ENCODE measurements at places on chromosomes 12 and 14.

GRCh38 chr12:96048393-96048969 lies 13.1 kb upstream of the LTA4H start:
- no peak for DNase-seq

DNA sequence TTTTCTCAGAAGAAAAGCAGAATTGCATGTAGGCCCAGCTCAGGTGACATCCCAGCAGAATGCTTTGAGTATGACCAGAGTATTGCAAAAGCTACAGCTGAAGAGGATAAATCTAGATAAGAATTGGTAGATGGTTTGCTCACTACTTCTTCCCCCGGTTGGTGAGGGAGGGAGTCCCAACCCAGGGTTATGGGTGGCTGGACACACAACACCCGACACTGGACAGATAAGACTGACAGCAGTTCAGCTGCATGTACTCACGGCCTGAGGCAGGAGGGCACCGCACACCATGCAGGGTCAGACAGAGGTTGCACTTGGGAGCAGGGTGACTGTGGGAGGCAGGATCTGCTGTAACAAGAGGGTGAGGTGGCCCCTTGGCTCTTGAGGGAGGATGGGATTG lies 1.7 kb upstream of the CLEC4C start:
- DNase-seq: no peak

DNA sequence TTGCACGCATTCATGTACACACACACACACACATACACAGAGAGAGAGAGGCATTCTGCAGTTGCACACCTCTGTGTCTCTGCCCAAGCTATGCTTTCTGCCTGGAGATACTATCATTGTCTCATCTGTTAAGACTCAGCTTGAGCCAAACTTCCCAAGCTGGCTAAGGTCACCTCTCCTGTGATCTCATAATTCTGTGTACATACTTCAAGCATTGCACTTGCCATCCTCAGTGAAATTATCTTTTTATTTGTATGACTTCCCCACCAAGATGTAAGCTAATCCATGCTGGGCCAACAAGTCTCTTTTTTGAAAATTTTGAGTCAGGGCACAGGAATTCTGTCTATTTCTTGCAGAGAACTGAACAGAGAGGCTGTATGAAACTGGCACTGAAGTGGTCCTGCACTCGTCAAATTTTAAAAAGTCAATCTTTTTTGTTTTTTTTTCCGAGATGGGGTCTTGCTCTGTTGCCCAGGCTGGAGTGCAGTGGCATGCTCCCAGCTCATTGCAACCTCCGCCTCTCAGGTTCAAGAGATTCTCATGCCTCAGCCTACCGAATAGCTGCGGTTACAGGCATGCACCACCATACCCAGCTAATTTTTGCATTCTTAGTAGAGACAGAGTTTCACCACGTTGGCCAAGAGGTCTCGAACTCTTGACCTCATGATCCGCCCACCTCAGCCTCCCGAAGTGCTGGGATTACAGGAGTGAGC lies 44.3 kb downstream of the TMTC1 start:
- no peak for DNase-seq

- no peak for DNase-seq
These were observed 185.2 kb downstream of the ACSS3 start for GRCh38 chr12:81263072-81263471.

DNA sequence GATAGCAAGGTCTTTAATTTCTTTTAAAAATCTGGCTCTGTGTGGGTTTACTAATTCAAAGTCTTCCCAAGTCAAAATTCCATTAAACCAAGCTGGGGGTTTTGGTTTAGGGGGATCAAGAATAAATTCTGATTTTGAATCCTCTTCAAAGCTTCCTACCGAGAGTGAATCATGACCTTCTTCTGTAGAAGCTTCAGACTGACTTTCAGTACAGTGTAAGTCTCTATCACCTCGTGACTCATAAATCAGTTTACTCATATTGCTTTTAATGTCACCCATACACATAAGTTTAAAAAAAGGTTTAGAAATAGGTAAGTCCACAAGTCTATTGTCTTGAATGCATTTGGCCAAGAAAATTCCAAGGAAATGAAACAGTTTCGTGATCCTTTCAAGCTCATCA lies 80.6 kb upstream of the STRN3 start:
- DNase-seq: no peak

DNA sequence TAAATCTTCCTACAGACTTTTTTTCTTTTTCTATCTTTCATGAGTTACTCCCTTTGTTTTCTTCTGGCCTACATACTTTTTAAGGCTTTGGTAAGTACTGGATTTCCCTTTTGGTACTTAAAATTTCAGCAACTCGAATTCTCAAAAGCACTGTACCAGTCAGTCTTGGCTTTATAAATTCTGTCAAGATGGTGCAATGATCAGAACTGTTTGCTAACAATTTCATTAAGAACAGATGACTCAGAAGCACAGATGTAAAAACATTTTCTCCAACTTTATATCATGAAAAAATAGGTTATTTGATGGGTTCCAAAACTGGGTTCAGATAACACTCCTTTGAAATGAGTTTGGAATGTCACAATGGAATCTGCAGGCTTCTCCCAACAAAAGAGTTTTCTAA lies 1961.8 kb upstream of the FLRT2 start:
- no peak for DNase-seq

- no peak for DNase-seq
These were observed 28.2 kb downstream of the P2RX4 start for GRCh38 chr12:121238086-121238485.

- DNase-seq: no peak
These were observed 8.3 kb upstream of the OR11H6 start for GRCh38 chr14:20215196-20215595.

DNA sequence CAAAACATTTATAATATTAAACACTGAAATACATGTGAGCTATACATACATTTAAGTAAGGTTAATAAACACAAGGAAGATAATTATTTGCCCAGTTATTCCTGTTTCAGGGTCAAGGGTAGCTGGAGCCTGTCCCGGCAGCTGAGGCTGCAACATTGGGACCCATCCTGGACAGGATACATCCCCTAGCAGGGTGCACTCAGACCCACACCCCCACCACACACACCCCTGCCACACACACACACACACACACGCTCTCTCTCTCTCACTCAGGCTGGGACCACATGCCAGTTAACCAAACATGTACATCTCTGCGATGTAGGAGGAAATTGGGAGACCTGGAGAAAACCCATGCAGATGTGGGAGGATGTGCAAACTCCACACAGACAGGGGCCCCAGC lies 112.6 kb upstream of the TMCC3 start:
- DNase-seq: no peak

- no peak for DNase-seq
These were observed 350.2 kb downstream of the DIO2 start for GRCh38 chr14:79861111-79861510.

GRCh38 chr12:76588881-76589565 lies 29.5 kb upstream of the OSBPL8 start:
- no peak for DNase-seq

DNA sequence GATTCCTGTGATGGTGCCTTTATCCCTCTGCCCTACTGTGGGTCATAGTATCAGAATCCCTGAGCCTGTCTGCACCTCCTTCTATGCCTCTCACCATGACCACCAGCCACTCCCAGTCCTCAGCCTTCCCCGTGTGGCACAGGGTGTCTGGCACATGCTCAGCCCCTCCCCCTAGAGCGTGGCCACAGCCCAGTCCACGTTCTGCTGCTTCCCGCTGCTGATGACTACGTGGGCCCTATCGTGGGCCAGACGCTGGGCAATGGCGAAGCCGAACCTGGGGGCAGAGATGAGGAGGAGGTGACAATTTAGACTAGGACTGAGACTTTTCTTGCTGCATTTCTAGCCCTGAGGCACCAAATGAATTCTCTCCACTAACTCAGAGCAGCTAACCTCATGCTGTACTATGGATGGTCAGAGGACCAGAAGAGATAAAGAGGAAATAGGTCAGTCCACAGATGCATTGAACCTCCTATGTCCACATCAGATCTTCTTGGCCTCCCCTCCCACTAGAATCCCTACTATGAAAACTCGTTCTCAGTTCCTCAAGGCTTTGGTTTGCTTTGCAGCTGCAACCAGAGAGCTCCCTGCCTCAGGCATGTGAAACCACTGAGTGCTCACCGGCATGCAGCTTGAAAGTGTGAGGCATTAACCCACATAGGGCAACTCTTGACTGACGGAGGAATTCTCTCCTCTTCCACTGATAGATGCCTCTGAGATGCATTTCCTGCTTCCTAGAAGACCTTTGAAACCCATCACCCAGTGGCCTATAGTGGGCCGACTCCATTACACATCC lies 126.3 kb upstream of the DHRS4 start:
- DNase-seq: no peak
